ENCODE measurements at places on chromosomes 5 and 9.

GRCh38 chr5:99314721-99315120 is 385.9 kb upstream of the CHD1 start:
- no peak for DNase-seq

DNA sequence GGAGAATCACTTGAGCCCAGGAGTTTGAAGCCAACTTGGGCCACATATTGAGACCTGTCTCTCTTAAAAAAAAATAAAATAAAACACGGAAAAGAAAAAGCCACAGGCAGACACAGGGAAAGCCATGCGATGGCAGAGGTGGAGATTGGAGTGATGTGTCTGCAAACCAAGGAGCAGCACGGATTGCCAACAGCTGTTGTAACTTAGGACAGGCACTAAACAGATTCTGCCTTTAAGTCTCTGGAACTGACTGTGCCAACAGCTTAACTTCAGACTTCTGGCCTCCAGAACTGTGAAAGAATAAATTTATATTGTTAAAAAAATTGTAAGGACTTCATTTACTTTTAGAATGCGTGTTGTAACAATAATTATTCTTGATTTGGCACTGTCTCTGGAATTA is 318.5 kb upstream of the CHD1 start:
- DNase-seq, result no peak

DNA sequence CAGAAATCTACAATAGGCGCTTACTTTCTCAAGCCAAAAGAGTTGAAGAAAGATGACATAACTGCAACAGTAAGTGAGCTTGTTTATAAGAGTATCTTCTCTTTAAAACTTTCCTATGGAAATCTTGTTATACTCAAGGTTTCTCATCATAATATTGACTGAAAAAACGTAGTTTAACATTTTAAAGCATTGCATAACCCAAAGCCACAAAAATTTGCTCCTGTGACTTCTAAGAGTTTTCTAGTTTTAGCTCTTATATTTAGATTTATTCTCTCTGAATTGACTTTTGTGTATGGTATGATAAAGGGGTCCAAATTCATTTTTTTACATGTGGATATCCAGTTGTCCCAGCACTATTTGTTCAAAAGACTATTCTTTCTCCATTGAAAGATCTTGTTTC is 15.2 kb downstream of the WDR36 start:
- no peak for DNase-seq

DNA sequence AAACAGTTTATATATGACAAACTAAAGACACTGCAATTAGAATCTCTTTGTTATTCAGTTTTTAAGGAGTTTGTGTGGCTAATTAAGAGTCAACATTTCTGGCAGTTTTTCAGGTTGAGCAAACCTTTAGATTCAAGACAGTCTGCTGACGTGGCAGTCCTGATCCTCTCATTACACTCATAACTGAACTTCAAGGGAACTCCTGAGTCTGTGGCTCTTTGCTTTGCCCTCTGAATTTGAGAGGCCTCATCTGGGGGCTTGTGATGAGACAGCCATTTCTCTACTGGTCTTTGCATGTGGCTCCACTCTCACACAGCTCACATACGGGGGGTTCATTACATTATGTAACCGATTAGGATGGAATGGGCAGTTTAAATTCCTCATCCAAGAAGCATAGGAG is 182.9 kb upstream of the MEF2C start:
- no peak for DNase-seq

- DNase-seq, result no peak
These were observed 12.1 kb upstream of the C5orf63 start for GRCh38 chr5:127085371-127085770.

- no peak for DNase-seq
These were observed 16.0 kb downstream of the CTSL start for GRCh38 chr9:87741891-87742290.

- no peak for DNase-seq
These were observed 613 bp downstream of the ZBTB5 start for GRCh38 chr9:37464426-37465248.

GRCh38 chr9:108443741-108444140 is 412.0 kb downstream of the ACTL7B start:
- no peak for DNase-seq

DNA sequence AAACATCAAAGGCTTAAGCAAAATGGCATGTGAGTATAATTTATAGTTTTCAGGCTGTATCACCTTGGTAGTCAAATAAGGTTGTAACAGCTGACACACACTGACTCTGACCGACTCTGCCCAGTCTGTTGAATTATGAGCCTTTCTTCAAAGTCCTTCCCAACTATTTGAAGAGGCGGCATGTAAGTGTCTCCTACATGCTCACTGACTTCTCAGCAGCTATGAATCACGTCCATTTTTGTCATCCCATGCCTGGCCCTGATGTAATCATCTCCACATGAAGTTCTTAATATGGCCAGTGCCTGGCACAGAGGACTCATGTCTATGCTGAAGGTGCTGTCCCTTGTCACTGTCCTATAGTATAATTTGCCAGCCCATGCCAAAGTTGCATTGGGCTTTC is 5.1 kb upstream of the PTBP3 start:
- DNase-seq, result no peak

DNA sequence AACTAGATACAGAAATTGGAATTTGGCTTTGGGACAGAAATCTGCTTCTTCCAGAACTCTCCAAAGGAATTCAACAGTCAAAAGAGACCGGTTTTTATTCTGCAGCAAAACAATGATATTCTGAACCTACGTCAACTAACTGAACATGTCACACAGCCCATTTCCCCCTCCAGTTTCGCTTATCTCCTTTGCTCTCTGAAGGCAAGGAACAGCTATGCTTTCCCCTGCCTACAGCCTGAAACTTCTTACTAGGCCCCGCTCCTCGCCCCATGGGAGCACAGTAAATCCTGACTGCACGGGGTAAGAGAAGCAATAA is 488 bp downstream of the SKIC3 start:
- DNase-seq, result no peak

DNA sequence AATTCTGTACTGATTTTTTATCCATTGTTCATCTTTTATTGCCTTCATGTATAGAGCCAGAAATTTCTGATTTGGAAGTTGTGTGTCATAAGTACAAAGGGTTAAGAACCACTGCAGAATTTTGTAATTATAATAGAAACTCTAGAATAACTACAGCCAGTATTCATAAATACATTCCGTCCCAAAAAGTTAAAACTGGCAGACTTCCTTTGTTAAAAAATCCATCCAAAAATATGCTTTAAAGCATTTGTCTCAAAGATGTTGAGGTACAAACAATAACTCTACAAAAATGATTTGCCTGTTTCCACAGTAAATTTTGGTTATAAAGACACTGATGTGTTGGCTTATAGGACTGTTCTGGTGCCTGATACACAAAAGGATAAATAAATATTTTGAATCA is 436.6 kb downstream of the DTWD2 start:
- no peak for DNase-seq

GRCh38 chr5:113204525-113205161 is 228.0 kb downstream of the DCP2 start:
- no peak for DNase-seq

DNA sequence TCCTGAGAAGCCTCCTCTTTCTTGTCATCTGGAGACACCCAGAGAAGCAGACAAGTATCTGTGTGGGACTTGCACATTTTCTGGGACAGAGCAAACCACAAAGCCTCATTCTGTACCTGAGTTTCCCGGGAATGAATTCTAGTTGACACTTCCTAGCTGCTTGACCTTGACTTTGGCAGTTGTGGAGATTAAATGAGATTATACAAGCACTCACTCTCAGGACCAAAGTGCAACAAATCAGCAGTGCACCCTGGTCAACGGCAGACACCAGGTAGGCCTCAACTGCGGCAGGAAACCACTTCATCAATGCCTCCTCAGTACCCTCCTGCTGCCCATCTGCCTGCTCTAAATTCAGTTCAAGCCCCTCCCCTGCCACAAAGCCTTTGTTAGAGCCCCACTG is 114.7 kb upstream of the PANK3 start:
- DNase-seq, result no peak

- no peak for DNase-seq
These were observed 8.2 kb upstream of the AGPAT2 start for GRCh38 chr9:136695435-136695895.

- no peak for DNase-seq
These were observed 147.5 kb downstream of the CSNK1G3 start for GRCh38 chr5:123659495-123659894.

- no peak for DNase-seq
These were observed 92.1 kb upstream of the FSD1L start for GRCh38 chr9:105355781-105356180.

DNA sequence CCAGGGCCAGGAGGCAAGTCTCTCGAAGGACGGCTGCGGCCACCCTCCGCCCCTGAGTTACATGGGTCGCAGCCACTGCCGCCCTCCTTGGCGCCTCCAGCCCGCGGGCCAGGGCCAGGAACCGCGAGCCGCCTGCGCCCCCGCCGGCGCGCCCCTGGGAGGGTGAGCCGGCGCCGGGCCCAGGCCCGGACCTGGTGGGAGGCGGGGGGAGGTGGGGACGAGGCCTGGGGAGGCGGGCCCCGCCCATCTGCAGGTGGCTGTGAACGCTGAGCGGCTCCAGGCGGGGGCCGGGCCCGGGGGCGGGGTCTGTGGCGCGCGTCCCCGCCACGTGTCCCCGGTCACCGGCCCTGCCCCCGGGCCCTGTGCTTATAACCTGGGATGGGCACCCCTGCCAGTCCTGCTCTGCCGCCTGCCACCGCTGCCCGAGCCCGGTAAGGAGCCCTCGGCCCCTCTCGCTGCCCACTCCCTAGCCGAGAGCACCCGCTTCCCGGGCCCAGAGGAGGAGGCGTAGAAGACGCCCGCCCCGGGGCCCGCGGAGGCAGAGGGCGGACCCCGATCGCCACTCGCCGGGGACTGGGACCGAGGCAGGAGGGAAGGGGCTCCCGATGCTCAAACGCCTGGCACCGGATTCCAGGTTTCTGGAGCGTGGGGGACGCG is at the start of gene ASS1:
ASS1 (plus strand) TSS at position 397 of the 657 bp plus-strand sequence. CDS start 7,268 bp downstream, outside the sequence.
- DNase-seq, result no peak

DNA sequence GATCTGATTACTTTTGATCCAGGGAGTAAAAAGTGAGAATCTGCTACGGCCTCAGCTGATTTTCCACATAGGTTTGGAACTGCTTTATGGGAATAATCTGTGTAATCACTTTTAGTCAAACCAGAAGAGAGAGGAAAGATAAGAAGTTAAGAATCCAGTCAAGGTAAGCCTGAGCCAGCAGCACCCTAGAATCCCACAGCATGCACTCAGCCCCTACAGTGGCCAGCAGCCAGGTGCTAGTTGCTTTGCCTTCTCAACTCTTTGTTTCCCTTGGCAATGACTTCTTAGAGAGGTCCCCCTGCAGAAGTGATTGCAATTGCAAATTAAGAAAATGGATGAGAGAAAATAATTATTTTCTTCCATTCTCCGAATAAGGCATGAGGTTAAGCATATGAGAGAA is 59.7 kb upstream of the TMED7 start:
- DNase-seq, result no peak

DNA sequence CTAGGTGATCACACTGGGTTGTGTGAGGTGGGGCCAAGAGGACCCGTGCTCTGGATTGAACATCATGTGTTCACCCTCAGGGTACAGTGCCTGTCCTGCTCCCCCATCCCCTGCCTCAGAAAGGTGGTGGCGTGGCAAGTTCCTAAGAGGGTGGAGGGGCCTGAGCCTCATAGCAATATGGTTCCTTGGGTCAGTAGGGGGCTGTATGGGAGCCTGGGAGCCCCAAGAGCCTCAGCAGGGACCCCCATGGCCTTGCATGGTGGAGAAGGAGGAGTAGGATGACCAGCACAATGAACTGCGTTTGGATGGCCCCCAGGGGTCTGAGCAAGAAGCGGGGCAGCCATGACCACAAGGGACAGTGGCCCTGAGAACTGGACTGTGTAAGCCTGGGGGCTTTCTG is 89.6 kb upstream of the SHB start:
- DNase-seq, result no peak

DNA sequence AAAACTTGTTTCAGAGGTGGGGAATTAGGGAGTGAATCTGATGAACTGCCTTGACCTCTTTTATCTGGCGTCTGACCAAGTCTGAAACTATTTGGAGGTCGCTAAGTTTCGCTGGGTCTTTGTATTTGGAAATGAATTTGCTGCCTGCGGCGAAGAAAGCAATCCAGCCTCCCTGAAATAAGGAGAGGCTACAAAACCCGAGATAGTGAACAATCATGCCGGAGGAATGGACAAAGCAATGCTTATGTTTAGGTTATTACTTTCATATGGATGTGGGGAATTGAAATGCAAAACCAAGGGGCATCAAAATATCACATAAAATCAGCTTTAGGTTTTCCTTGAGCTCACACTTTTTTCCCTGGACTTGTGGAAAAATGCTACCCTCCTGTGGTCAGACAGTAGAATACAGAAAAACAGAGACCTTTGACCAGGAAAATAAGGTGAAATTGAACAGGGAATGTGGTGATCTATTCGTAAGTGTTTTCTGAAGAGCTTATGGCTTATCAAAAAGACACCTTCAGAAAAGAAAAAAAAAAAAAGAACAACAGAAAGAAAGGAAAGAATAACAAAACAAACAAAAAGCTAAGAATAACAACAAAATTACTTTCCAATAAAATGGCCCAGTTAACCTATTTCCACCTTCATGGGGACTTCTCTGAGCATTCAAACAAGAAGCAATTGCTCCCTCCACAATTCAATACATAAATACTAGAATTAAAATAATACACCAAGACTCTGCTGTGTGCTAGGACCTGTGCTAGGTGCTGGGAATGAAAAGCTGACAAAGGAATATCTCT is 68.6 kb upstream of the DPYSL3 start:
- DNase-seq, result no peak

GRCh38 chr5:97495301-97495700 is 312.3 kb upstream of the RIOK2 start:
- DNase-seq, result no peak

DNA sequence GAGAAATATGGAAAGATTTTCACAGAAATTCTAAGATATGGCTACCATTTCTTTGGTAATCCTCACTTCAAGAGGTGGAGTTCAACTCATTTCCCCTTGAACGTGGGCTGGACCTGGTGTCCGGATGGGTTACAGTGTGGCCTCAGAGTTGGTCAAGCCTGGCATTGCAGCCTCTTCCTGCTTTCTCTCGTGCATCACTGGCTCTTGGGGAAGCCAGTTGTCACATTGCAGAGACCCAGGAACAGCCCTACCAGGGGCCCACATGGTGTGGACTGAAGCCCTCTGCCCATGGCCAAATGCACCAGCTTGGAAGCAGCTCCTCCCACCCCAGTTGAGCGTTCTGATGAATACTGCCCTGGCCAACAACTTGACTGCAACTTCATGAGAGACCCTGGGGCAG is 47.7 kb upstream of the FCN1 start:
- no peak for DNase-seq

Measured in stimulated activated CD8-positive, alpha-beta memory T cell treated with anti-CD3 and anti-CD28 coated beads, Interleukin-7, amount 100 ng/mL, for 1 hour (primary cell).